ENCODE measurements at places on chromosomes 3 and 15.

DNA sequence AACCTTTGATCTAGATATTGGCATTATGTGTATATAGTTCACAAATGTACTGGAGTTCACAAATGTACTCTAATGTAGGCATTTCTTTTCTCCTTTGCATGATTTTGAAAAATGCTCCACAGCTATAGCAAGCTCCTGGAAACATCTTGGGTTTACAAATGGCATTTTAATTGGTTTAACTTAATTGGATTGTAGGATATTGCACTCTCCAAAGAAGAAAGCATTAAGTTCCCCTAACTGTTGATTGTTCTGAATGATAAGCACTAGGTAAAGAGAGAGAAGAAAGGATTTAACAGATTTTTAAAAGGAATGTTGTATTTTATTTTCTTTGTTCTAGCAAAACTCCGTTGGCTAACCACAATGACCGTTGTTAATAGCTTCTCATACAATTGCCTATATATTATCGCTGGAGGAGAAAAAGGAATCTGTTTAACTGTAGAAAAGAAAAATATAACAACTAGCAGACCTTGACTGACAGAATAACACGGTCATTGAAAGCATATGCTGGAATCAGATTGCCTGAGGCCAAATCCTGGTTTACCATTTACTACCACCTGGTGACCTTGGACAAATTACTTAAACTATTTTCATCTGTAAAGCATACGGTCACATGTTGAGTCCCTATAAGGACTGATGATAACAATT, 170.8 kb downstream of the PEX5L start:
- no peak for DNase-seq

GRCh38 chr3:3216401-3216800, 36.9 kb upstream of the CRBN start:
- DNase-seq = no peak

- no peak for DNase-seq
Observed at GRCh38 chr3:30309961-30310954, 296.1 kb upstream of the TGFBR2 start.

DNA sequence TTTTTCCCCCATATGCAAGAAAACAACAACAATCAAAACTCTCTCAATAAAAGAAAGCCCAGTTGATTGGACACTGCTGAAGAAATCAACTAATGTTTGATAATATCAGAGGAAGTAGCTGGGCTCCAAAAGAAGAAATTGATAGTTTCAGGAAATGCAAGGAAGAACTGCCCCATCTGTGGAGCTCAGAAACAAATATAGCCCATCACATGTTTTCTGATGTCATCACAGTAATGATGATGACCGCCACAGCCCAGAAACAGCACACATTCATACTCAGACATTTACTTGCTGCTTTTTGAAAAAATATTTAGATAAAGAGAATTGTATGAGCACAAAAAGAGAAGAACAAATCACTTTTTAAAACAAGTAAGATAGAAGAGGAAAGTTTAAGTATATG, 67.6 kb downstream of the GOLIM4 start:
- no peak for DNase-seq

- no peak for DNase-seq
Observed at GRCh38 chr3:132730891-132731580, 8.8 kb upstream of the NPHP3 start.

GRCh38 chr15:42736178-42736792, 643 bp downstream of the CDAN1 start:
- DNase-seq = peak; percentile 66

DNA sequence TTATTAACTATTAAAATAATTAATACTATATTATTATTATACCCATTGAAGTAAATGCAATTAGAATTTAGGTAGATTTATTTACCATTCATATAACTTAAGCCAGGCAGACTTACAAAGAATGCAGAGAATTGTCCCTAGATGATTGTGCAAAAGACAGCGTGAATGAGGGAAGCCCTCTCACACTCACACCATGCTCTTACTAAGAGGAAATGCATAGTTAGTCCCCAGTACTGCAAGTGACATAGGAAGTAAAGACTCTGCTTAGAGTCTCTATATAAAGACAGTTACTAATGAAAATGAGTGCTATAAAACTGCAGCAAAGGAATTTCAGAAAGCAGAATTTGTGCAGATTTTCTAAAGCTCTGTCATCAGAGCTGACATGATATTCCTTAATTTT, 270.4 kb downstream of the ZBBX start:
- no peak for DNase-seq

- no peak for DNase-seq
Observed at GRCh38 chr3:37181756-37182155, 7.4 kb upstream of the LRRFIP2 start.

- DNase-seq = no peak
Observed at GRCh38 chr3:59133311-59133710, 83.5 kb upstream of the CFAP20DC start.

DNA sequence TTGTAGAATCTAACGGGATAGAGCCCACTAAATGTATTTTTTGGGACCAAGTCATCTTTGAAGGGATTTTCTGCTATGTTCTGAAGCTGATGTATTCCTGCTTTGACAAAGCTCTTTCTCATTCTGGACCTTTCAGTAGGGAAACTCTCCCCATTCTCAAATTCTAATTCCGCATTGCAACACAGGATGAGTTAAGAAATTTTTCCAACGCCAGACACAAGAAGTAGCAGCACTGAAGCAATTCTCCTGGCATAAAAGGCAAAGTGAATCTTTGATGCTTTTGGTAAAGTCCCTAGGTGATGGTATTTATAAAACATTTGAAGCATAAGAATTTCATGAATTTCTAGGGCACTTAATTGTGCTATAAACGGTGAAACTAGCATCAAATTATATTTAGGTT, 76.8 kb downstream of the ZPLD1 start:
- DNase-seq = no peak

DNA sequence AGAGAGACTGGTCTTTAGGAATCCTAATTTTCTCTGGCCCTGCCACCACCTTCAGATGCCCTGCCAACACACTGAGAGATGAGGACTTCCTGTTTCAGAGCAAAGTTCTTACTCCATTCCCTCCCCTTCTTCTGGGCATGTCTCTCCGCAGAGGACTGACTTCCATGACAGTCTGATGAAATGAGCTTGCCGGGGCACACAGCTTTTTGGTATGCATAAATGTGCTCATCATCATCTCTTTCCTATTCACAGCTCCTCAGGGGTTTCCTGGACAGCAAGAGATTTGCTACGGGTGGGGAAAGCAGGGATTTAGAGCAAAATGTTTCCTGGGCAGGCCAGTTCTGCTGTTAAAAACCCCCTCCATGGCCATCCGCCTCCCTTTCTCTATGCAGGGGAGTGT, 27.6 kb upstream of the SEMA6D start:
- DNase-seq = no peak

DNA sequence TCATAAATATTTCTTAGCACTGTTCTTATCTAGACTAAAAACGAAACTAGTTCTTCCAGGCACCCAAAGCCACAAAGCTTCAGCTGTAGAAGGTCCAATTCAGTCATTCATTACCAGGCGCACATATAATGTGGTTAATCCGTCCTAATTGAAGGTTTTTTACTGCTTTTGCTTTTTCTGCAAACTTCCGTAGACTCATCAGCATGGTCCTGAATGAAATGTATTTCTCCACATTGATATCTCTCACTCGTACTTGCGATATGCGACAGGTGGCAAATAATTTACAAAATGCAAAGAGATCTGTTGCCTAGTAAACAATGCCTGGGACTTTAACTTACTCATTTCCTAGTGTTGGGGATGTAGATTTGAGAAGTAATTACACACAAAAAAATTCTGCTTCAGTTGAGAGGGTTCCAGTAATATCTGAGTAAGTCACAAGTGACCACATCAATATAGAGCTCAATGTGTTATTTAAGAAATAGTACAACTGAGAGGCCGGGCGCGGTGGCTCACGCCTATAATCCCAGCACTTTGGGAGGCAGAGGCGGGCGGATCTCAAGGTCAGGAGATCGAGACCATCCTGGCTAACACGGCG, 75.0 kb upstream of the MBNL1 start:
- no peak for DNase-seq

DNA sequence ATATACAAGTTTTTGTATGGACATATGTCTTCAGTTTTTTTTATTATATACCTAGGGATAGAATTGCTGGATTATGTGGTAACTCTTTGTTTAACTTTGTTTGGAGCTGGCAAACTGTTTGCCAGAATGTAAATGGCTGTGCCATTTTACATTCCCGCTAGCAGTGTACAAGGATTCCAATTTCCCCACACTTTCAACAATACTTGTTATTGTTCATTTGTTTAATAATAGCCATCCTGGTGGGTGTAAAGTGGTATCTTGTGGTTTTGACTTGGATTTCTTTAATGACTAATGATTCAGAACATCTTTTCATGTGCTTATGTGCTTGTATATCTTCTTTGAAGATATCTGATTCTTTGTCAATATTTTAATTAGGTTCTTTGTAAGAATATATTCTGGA, 64.4 kb downstream of the ZNF609 start:
- no peak for DNase-seq

GRCh38 chr15:69758291-69758771, 305.7 kb downstream of the RPLP1 start:
- no peak for DNase-seq
